ENCODE measurements at places on chromosomes 3 and 15. TPM values are rescaled to one million over a fixed set of nuclear protein-coding genes. Genes with fewer than 3 reads are reported as not detected.
A peak's percentile ranks its signal among the peaks of the same experiment; 100 is the strongest.

DNA sequence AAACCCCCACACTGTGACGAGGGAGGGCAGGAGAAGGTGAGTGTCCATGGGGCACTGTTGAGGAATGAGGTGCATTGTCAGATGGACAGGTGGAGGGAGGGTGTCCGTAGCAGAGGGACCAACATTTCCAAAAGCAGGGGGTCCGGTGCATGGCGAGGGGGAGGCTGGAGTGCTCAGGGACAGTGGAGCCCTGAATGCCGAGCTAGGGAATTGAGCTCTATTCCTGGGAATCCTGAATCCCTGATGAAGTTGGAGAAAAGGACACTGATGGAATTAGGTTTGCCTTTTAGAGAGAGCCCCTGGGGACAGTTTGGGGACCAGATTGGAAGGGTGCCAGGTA is 7.9 kb upstream of the ANPEP start:
- no peak for DNase-seq

- no peak for DNase-seq
Observed at GRCh38 chr3:48440590-48440958, 517 bp downstream of the TMA7 start.

DNA sequence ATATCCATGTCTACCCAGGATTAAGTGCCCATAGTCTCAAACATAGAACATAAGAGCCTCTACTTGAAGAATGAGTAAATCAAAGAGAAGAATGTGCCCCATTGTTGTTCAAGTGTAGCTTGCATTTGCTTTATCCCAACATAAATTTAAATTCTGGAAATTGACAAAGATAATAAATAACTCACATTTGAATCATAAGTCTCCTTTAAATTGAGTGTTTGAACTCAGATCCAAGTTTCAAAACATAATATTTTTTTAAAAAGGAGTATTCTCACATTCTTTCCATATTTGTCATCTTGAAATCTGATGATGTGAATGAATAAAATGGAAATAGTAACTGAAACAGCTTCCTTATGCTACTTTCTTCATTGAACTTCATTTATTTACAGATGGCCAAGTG is 135.2 kb downstream of the MECOM start:
- DNase-seq: no peak

DNA sequence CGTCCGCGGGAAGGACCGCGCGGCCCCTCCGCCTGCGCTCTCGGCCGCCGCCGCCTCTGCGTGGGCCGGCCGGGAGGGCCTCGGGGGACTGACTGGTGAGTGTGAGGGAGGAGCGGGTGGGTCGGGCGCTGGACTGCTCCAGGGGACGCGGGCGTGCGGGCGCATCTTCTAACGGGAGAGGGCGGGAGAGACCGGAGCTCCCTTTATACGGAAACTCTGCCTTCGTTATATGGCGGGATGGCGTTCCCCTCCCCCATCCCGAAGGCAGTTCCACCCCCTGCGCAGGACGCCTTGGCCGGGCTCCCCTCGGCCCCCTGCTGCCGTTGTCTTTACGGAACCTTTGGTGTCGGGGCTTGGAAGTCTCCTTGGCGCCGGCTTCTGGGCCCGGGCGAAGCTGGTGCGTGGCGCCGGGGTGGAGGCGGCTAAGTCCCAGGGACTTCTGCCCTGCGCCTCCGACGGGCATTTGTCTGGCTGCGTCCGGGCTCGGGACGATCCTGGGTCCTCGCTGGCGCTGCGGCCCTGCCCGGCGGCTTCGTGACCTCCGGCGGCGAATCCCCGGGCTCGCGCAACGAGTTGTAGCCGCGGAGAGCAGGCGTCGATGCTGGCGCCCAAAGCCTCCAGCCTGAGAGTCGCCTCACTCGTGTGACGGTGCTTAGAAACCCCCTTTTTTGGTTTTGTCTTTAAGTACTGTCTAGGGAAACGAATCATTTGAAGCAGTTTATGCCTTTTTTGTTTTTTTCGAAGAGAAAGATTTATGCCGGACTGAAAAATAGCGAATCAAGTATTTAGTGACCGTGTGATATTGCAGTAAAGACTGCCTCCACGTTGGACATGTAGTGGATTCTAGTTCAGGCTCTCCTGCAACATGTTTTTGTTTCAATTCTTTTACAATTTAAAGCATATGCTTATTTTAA is 623 bp downstream of the ZNF639 start:
- DNase-seq: peak; percentile 92

The GOLGA8K gene
- 2.0 TPM for total RNA-seq

All from spleen (tissue), 13 donors.